Stimulated activated CD8-positive, alpha-beta memory T cell treated with anti-CD3 and anti-CD28 coated beads, Interleukin-2, amount 100 ng/mL, for 1 hour (primary cell): ENCODE measurements at places on chromosomes 5 and 9.

GRCh38 chr9:135770771-135771170, 68.8 kb downstream of the KCNT1 start:
- no peak for DNase-seq

DNA sequence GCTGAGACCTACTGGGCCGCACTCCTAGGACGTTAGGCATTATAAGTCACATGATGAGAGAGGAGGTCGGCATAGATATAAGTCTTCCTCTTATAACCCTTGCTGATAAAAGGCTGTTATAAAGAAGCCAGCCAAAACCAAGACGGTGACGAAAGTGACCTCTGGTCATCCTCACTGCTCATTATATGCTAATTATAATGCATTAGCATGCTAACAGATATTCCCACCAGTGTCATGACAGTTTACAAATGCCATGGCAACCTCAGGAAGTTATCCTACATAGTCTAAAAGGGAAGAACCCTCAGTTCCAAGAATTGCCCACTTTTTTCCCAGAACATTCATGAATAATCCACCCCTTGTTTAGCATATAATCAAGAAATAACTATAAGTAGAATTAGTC, 222.4 kb downstream of the TLE1 start:
- no peak for DNase-seq

- DNase-seq: no peak
Observed at GRCh38 chr5:85159395-85159794, 774.7 kb upstream of the EDIL3 start.

GRCh38 chr5:122112063-122112462, 17.3 kb upstream of the ZNF474 start:
- no peak for DNase-seq

- DNase-seq: no peak
Observed at GRCh38 chr5:173762045-173762444, 126.1 kb upstream of the CPEB4 start.

- DNase-seq: no peak
Observed at GRCh38 chr5:87434461-87434860, 21.7 kb upstream of the CCNH start.

- no peak for DNase-seq
Observed at GRCh38 chr9:110575169-110575568, 4.4 kb downstream of the SVEP1 start.

GRCh38 chr9:3478549-3478953, 47.2 kb downstream of the RFX3 start:
- DNase-seq: no peak

- DNase-seq: no peak
Observed at GRCh38 chr5:147857302-147858129, 21.0 kb upstream of the SCGB3A2 start.

DNA sequence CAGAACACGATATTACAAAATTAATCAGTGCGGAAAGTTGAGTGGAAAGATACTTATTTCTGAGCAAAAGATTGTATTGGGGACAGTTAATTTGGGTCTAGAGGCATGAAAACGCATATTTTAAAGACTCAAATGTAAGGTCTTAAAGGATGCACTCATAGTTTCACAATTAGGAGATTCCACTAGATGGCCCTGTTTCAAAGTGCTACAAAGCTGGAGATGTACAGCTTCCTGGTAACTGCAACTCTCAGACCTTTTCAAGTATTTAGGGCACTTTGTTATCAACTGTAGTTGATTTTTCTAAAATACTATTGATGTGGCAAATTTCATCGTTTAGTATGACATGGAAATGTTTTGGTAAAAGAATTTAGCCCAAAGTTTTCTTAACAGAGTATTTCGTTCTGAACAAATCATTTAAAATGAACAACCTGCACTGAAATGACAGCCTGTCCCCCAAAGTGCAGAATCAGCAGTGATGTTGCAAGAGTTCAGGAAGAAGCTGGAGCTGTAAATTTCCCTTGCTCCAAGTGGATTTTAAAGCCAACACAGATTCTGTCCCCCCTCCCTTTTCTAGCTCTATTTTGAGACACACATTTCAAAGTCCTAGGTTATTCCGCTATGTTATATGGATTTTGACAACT, 16.2 kb upstream of the NDUFB6 start:
- DNase-seq: no peak

DNA sequence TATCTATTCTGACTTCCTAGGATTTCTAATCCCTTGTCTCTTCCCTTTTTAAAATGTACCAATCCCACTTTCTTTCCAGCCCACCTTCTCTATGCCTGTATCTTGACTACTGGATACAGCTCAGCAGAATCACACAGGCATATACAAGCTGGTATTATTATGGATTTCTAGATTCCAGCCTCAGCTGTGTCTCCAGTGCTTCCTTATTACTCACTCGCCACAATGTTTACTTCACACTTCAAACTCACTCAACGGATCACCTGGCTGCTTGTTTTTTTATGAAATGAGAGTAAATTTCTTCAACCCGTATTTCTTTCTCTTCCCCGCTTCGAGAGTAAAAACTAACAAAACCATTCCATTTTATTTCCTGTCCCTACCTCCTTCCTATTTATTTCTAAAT, 38.8 kb downstream of the CWC27 start:
- DNase-seq: no peak

- DNase-seq: no peak
Observed at GRCh38 chr9:36207016-36207415, 16.3 kb downstream of the CLTA start.

- DNase-seq: no peak
Observed at GRCh38 chr5:84379749-84380148, 4.9 kb downstream of the EDIL3 start.

- no peak for DNase-seq
Observed at GRCh38 chr5:58505502-58505901, 14.3 kb downstream of the GAPT start.

DNA sequence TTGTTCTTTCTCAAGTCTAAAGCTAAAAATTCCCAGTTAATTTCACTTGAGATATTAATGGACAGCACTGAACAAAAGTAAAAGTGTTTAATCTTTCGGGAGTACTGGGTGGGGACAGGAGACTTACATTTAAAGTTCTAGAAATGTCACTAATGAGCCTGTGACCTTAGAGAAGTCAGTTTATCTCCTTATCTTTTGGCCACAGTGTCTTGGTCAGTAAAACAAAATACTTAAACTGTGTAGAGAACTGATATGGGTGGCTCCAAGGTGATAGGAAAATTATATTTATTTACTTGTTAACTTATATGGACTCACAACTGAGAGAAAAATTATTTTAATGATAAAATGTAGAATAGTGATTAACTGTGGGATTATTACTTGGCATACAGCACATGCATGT, 8.9 kb downstream of the IPO11 start:
- no peak for DNase-seq

DNA sequence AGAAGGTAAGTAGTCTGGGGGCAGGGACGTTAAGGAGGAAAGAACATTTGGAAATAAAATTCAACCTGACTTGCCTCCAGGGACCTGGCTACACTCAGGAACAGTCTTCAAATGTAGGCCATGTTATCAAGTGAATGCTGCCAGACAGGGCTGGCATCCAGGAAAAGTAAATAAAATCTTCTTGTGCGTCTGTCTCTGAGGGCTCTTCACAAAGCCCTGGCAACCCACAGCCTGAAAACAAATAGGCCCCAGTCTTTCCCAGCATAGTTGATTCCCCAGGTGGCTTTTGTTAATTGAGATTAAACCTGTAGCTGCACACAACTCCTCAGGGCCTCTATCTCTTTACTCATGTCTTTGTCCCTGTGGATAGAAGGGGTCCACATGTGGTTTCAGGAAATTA, 55.4 kb downstream of the STK32A start:
- DNase-seq: no peak

GRCh38 chr9:36959681-36960574, 74.1 kb downstream of the PAX5 start:
- no peak for DNase-seq

DNA sequence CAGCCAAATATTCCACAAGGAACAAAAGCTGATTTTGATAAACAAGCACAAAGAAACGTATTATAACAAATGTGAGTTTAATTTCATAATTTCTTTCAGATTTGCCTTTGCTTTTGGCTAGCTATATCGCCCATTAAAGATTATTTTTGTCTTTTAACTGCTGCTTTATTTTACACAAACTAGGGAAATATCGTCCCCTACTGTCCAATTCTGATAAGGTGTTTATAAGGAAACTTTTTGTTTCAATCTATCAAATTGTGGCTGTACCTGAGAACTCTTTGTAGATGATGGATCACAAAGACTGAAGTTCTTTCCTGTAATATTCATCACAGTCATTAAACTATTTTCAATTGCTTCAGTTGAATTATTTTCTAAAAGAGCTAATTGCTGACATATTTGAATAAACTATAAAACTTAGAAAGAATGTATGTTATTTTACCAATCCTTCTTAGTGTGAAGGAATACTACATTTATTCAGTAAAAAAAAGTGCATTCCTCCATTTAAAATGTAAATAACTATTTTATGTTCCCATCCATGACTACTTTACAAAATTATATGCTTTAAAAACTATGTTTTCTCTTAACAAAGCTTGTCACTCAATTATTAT, 431.3 kb upstream of the ITGA1 start:
- no peak for DNase-seq

GRCh38 chr9:129109537-129109903, 1.1 kb downstream of the CRAT start:
- no peak for DNase-seq

GRCh38 chr5:177303925-177304391, 359 bp downstream of the PRELID1 start:
- no peak for DNase-seq

DNA sequence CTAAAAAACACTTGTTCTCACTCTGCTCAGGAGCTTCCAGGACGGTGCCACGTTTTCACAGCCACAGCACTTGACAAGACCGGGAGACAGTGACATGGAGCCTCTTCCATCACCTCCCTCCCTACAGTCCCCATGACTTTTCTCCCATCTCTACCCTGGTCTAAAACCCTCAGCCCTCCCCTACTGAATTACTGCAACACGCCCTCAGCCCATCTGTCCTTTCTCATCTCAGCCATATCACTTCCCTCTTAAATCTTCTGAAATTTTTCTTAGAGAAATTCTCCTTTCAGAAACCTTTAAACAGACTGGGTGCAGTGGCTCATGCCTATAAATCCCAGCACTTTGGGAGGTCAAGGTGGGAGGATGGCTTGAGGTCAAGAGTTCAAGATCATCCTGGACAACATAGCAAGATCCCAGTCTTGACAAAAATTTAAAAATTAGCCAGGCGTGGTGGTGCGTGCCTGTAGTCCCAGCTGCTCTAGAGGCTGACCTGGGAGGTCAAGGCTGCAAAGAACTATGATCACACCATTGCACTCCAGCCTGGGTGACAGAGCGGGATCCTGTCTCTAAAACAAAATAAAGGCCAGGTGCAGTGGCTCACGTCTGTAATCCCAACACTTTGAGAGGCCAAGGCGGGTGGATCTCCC, 125.8 kb downstream of the MYO10 start:
- no peak for DNase-seq

DNA sequence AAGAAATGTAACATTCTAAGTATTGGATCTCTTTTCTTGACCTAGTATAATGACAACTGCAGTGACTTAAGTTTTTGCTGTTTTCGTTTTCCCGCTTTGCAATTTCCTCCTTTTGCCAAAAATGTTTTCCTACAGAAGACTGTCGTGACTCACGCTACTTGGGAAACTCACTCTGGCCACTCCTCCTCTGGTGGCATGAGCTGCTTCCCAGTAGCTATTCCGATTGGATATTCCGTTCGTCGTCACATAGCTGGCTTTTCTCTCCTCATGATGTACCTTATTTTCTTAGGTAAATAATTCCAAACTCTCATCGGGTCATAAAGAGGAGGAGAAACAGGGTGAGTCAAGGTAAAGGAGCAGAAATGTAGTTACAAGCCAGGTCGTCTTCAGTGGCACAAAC, 64.9 kb downstream of the GOLPH3 start:
- DNase-seq: no peak

DNA sequence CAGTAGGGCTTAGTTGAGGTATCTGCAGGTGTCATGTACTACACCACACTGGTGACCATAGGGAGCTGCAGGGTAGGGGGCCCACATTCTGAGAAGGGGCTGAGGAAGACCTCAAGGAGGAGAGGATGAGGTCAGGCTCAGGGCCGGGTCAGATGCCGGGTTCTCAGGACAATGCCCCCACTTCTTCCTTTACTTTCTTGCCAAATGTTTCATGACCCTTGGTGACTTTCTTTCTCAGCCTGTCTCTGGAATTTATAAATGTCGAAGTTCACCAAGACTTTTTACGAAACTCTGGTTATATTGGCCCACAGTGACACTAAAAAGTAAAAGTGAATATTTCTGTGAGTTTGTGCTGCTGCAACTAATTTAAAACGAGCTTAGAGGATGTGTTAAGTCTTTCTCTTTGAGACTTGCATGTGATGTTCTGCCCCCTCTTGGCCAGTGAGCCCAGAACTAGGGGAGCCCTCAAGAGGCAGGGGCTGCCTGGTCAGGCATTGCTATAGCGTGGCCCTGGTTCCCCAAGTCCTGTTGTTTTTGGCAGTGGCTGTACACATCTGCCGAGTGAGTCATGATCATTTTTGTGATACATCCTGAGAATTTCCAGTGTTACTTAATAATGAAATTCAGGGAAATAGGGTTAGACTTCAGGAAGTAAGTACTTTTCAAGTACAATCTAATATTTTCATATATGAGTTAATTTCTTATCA, 11.2 kb downstream of the ACO1 start:
- no peak for DNase-seq

GRCh38 chr9:79430619-79431018, 141.1 kb upstream of the TLE4 start:
- DNase-seq: no peak

GRCh38 chr9:71144495-71144894, 23.1 kb upstream of the TRPM3 start:
- no peak for DNase-seq

- DNase-seq: no peak
Observed at GRCh38 chr5:160390787-160391696, 8.8 kb downstream of the FAM200C start.

- no peak for DNase-seq
Observed at GRCh38 chr5:40630126-40630525, 49.6 kb upstream of the PTGER4 start.

DNA sequence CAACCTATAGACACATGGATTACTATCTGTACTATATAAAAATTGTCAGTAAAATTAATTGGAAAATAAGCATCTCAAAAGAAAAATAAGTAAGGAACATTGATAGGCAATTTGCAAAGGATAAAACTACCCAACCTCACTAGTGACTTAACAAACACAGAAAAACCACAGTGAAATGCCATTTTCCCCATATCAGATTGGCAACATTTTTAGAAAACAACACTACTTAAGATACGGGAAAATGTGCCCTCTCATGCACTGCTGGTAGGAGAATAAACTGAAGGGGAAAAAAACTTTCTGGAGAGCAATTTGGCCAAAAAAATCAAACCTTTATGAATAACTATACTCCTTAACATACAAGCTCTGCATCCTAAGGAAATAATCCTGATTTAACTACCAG, 254.0 kb downstream of the DEPDC1B start:
- no peak for DNase-seq

DNA sequence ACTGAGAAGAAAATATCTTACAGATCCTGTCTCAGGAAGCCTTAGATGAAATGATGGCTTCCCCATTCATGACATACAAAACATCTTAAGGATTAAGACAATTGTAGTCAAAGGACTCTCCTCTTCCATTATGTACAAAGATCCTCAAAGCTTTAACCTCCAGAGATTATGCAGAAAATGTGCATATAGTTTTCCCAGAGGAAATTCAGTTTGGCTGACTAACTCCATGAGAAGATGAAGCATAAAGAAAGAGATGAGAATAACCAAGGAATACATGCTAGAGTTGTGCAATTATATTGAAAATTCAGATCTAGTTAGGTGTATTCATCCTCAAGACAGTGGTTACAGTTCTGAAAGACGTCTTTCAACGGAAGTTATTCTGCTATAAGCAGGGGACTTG, 18.6 kb upstream of the NDUFS4 start:
- no peak for DNase-seq
